D721Med (cell line): ENCODE measurements at places on chromosomes 12 and 14.

GRCh38 chr12:64145226-64145625 lies 76.9 kb downstream of the KICS2 start:
- DNase-seq = no peak

- DNase-seq = no peak
These were observed 9.9 kb downstream of the SOCS2 start for GRCh38 chr12:93582351-93582750.

DNA sequence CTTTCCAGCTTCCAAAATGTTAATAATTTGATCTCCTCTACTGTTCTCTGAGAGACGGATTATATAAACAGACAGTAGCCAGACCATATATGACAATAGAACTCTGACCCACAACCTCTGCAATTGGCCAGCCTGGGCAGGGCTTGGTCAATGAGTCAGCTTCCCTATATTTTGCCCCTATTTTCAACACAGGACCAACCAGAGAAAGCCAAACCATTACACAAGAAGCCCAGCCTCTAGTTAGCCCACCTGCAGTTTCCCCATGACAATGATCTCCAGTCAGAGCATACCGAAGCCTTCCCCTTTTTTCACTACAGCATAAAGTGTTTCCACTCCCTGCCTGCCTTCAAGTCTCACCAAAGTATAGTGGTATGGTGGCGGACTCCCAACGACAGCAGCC lies 7.6 kb upstream of the EXD2 start:
- no peak for DNase-seq

- no peak for DNase-seq
These were observed 7.8 kb upstream of the PGF start for GRCh38 chr14:74963178-74963704.

- no peak for DNase-seq
These were observed 2.9 kb upstream of the PPFIBP1 start for GRCh38 chr12:27521066-27521465.

DNA sequence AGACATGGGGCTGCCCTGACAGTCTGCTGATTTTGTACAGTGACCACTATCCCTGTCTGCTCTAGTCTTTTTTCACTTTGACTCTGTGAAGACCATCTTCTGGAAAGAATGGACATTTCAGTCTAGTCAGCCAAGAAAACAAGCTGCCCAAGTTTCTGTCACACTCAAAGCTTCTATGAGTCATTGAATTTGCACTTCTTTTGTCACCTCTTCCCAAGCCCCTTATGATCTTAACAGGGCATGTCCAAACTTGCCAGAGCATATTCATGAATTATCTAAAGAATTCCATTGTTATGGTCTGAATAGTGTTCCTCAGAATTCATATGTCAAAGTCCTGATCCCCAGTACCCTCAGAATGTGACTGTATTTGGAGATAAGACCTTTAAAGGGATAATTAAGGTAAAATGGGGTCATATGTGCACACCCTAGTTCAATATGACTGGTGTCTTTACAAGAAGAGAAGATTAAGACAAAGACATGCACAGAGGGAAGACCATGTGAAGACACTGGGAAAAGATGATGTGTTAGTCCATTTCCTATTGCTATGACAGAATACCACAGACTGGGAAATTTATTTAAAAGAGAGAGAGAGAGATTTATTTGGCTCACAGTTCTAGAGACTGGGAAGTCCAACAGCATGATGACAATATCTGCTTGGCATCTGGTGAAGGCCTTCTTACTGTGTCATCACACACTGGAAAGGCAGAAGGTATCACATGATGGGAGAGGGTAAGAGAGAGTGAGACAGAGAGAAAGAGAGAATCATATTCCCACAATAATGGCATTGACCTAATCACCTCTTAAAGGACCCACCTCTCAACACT lies 242.6 kb downstream of the BTG1 start:
- DNase-seq = no peak

- no peak for DNase-seq
These were observed 17.3 kb downstream of the EMG1 start for GRCh38 chr12:6987956-6988553.

DNA sequence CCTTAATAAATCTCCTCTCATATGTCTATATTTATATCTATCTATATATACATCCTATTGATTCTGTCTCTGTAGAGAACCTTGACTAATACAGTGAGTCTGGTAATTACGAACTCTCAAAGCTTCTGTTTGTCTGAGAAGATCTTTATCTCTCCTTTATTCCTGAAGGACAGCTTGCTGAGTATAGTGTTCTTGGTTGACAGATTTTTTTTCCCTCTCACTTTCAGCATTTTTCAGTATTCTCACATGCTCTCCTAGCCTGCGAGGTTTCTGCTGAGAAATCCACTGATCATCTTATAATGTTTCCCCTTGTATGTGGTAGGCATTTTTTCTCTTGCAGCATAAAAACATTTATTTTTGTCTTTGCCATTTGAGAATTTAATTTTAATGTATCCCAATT lies 67.1 kb downstream of the GPHN start:
- no peak for DNase-seq

DNA sequence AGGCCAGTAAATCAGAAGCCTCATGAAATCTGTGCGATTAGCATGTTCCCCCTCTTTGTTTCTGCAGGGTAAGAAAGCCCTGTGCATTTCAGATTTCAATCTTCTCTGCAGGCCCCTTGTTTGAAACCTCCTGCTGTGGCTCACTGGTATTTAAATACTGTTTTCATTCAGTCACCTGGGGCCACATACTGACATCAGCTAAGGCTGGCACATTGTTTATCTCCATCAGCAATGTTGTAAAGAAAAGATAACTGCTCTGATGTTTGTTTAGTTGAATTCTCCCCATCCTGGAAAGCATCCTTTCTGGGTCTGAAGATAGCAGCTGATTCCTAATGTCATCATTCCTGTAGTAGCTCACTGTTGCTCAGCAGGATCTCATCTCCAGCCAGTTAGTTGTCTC lies 554.9 kb downstream of the NRXN3 start:
- DNase-seq = no peak

DNA sequence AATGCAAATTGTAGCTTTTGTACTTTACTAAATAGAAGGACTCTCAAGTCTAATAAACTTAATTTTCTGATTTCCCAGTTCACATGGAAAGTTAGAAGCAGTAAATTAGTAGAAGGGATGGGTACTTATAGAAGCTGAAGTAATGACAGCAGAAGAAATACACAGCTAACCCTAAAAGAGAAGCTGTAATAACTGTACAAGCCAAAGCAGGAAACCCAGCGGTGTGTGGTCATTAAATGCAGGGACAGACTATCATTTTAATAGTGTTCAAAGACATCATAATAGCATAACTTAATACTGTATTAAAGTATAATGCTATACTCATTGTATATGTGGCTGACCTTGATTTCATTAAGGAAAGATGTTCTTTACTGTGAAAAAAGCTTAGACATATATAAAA lies 74.9 kb downstream of the PCNX1 start:
- no peak for DNase-seq

GRCh38 chr14:87108726-87109125 lies 884.3 kb downstream of the GALC start:
- no peak for DNase-seq

DNA sequence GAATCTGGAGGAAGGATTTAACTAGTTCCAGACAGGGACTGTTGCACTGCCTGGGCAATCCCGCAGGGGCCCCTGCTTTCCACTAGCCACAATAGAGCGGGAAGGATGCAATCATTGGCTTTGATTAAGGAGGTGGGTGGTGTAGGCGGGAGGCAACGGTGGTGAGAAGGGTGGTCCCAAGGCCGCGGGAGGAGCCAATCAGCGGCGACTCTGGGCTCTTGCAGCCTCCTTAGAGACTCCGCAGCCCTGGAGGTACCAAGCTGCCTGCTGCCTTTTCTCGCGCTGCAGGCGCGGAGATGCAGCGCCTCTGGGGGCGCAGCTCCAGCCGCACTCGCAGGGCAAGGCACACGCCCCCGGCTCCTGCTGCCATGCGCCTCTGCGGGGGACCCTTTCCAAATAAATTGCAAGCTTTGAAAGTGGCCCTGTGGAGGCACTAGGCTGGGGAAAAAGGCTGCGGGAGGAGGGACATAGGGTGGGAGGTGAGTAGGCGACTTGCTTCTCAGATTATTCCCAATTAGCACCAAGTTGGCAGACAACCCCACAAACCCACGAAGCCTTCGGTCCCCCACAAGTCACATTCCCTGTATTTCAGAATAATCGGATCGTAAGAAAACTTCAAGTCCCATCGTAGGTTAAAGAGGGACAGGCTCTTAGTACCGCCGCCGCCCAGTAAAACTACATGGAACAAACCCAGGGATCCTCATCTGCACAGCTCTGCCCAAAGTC lies 858 bp upstream of the KCNA1 start:
- DNase-seq = peak; percentile 42

DNA sequence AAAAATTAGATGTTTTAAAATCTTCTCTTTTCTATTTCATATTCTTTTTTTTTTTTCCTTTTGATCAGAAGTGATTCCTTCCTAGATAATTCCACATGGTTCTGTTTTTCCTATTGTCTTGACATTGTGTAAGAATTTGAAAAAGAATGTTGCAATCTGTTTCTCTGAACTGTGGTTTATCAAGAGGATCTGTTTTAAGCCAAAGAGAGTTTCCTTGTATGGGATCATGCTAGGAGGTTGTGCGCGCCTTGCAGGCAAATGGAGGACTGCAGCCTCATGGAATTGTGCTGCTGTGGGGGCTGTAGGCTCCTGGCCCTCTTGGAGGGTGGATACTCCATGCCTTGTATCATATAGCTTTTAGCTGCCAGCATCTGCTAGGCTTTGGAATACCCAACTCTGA lies 43.3 kb upstream of the MBIP start:
- no peak for DNase-seq

DNA sequence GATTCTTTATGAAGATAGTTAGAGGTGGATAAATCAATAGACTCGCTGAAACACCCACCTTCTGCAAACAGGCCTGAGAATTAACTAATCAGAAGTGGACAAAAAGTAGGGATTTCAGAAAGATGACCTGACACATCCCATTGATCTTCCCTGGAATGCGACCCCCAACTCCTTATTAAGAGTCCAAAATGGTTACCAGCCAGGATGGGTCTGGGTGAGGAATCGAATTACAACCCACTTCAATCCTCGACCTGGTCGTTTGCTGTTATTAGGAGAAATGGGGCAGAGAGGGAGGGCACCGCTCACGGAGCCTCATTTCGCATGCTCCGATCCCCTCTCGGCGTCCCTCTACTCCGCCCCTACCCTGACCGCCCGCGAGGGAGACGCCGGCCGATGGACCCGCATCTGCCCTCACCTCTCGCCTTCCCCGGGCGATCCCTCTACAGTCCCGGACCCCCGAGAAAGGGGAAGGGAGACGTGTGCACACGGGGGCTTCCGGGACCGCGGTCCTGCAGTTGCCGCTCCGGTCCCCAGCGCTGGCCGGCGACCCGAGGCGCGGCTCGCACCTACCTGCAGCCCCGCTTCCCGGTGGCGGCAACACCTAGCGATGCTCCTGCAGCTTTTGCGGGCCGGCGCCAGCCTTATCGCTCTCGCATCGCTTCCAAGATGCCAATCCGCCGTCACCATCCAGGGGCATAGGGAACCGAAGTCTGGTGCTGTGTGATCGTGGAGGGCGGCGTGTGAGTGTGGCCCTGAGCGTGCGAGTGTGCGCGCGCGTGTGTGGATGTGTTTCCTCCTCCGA lies 69.3 kb upstream of the USP15 start:
- DNase-seq = no peak

GRCh38 chr14:102695167-102695555 lies 82.1 kb upstream of the TRAF3 start:
- DNase-seq = no peak

DNA sequence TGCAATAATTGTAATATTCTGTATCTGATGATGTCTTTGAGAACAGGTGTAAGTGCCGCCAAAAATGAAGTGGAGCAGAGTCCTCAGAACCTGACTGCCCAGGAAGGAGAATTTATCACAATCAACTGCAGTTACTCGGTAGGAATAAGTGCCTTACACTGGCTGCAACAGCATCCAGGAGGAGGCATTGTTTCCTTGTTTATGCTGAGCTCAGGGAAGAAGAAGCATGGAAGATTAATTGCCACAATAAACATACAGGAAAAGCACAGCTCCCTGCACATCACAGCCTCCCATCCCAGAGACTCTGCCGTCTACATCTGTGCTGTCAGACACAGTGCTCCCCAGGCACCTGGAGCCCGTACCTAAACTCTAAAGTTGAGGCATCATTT lies 268.7 kb downstream of the DAD1 start:
- DNase-seq = no peak

- no peak for DNase-seq
These were observed 358.6 kb upstream of the FOXG1 start for GRCh38 chr14:28407996-28408395.

DNA sequence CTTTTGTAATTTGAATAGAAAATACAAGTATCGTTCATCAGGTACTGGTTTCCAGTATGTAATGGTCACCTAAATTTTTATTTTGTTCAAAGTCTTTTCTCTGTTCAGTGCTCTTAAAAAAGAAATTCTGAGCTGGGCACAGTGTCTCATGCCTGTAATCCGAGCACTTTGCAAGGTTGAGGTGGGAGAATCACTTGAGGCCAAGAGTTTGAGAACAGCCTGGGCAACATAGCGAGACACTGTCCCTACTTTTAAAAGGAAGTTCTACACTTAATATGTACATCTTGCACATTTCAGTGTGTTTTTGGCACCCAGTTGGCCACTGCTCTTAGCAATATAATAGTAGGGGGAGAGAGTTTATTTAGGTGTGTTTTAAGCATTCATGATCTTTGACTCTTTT lies 27.9 kb downstream of the PCNX1 start:
- DNase-seq = no peak

DNA sequence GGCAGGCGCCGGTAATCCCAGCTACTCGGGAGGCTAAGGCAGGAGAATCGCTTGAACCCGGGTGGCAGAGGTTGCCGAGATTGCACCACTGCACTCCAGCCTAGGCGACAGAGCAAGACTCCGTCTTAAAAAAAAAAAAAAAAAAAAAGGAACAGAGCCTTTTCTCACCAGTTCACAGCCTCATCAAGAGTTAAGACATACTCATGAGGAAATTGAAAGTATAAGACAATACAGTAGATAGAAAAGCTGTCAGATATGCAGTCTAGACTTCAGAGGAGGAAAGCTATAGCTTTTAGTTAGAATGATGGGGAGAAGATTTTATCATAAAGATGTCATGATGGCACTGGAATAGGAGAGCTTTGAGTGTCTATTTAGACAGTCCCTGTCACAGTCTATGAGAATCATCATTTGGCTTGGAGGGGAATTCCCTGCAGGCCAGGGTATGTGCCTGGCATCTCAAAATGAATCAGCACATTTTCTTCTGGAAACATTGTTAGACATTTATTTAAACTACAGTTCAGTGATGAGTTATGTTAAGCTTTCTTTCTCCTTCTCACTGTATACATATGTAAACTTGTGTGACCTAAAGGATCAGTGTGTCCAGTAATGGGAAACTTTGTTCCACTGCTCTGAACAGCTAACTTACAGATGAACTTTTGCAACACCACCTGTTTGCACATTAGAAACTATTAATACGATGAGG lies 2.9 kb upstream of the RAB35 start:
- no peak for DNase-seq
